Panc1 (cell line): ENCODE measurements at places on chromosomes 7 and 10.

DNA sequence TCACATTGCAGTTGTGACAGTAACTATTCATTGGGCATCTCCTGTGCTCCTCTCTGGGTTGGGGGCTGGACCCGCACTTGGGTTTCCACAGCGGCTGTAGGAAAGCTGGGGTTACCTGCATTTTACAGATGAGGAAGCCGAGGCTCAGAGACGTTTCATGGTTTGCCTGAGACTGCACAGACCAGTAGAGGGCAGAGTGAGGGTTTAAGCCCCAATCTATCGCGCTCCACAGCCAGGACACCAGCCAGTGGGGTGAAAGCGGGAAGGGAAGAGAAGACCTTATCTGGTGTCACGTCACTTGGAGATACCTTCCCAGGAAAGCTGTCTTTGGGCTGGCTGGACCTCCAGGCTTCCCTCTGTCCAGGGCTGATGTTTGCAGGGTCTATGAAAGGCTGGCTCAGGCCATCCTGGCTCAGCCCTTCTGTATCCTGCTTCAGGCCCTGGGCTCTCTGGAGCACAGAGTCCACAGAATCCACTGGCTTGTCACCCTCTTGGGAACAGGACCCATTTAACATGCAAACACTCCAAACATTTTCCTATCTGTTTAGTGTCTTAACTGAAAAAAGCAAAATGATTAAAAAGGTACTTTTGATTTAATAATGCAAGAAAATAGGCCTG, 167.7 kb downstream of the EMX2 start:
- no peak for DNase-seq

- no peak for DNase-seq
Observed at GRCh38 chr10:88107296-88108097, 244.1 kb downstream of the PTEN start.

GRCh38 chr10:48626986-48627731, 22.3 kb upstream of the ARHGAP22 start:
- DNase-seq: no peak

GRCh38 chr10:20817646-20818045, 79.5 kb downstream of the NEBL start:
- no peak for DNase-seq

DNA sequence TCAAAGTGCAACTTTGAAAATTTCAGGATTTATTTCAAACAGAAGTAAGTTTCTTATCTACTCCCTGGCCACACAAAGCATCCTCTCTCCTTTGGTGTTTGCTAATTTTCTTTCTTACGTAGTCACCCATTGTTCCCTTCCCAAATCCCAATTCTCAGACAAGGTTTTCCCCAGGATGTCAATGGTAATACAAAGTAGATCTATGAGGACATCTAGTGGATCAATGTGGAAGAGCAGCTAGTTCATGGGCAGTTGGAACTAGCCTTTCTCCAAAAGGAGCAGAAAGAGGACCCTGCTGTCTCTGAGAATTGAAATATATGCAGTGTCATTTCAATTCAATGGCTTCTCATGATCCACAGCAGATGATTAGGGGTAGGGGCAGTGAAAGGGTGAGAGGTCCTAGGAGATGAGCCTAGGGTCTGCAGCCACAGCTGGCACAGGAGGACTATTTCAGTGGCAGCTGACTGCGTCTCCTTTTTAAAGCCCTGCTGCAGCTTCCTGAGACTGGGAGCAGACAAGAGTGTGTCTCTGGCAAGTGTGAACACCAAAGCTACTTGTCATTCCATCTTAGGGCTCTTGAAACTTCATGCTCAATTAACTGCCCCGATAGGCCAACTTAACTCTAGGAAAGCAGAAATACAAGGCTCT, 632.6 kb downstream of the KCNMA1 start:
- peak; percentile 41 for DNase-seq

GRCh38 chr10:63157845-63158624, 24.9 kb downstream of the NRBF2 start:
- DNase-seq: peak; percentile 74

GRCh38 chr7:30149640-30150272, 15.0 kb downstream of the MTURN start:
- DNase-seq: no peak

DNA sequence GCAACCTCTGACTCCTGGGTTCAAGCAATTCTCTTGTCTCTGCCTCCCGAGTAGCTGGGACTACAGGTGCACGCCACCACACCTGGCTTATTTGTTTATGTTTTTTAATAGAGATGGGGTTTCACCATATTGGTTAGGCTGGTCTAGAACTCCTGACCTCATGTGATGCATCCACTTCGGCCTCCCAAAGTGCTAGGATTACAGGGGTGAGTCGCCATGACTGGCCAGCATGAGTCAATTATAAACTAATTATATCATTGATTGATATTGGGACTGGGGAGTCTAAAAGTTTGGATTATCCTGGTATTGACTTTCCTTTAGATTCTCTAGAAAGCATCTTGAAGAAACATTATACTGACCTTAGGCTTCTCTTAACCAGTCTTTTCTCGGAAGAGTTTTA, 73.9 kb upstream of the CCNY start:
- no peak for DNase-seq

DNA sequence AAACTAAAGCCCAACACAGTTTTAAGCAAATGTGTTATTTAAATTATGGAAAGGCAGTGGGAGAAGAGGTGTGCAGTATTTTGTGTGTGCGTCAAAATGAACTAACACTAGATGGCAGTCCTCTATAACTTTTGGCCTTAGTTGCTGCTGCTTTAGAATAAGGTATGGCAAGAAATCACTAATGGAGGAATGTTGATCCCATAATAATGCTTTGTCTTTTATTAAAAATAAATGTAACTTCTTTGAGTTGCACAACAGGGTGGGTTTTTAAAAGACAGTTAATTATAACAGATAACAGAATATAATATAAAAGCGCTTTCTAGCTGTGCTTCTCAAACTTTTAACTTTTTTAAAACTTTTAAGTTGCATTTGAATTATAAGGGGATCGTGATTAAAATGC, 56.4 kb downstream of the BBS9 start:
- DNase-seq: peak; percentile 48

DNA sequence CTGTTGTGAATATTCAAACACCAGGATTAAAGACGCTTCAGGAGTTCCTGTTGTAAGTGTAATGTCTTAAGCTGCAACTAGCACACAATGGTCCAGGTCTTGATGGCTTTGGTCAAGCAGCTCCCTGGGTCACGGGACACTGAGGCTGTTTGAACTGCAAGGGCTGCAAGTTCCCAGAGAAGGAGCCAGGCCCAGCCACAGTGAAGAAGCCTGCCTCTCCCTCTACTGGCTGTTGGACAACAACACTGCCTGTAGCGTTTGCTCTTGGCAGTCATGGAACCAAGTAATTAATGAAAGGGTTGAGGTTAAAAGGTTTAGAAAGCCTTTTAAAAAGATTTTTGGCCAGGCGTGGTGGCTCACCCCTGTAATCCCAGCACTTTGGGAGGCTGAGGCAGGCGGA, 31.9 kb upstream of the GUSB start:
- DNase-seq: peak; percentile 5

DNA sequence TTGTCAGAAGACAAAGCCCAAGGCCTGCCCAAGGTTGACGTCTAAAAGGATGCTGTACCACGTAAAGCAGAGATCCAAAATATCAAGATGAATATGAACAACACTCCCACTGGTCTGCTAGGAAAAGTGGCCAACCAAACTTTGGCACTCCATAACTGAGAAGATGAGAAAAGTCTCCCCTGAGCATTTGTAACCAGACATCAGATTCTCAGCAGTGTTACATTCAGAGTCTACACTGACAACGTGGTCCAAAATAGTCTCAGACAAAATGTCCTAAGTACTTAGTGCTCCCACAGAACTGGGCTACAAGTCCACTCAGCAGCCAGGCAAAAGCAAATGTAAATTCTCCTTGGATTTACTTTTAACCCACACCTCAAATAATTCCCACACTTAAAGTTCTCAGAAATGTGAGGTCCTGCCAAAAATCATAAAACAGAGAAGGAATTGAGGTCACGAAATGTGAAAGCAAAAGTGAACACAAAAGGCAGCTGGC, 185.1 kb upstream of the NOBOX start:
- DNase-seq: no peak

- DNase-seq: no peak
Observed at GRCh38 chr10:15419279-15419874, 48.3 kb upstream of the FAM171A1 start.

GRCh38 chr10:49161411-49161997, 26.7 kb downstream of the TMEM273 start:
- DNase-seq: no peak

- no peak for DNase-seq
Observed at GRCh38 chr7:150379441-150380379, 580 bp downstream of the ZNF775 start.

DNA sequence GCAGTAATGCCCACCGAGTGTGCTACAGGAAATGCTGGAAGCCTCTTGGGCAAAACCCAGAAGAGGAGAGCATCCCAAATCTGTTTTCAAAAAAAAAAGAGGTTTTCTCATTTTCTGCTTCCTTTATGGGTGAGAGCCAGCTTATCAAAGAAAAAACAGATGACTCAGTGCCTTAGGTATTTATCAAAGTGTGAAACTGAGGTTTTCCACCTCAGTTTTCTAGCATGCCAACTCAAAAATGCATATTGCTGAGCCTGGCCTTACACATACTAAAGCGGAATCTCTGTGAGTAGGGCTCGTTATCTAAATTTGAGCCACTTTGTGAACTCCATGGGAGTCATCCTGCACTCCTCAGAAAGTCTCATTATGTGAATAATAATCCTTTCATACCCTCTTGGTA, 705.1 kb downstream of the SUGCT start:
- no peak for DNase-seq
